ENCODE measurements at places on chromosomes 2 and 18.

DNA sequence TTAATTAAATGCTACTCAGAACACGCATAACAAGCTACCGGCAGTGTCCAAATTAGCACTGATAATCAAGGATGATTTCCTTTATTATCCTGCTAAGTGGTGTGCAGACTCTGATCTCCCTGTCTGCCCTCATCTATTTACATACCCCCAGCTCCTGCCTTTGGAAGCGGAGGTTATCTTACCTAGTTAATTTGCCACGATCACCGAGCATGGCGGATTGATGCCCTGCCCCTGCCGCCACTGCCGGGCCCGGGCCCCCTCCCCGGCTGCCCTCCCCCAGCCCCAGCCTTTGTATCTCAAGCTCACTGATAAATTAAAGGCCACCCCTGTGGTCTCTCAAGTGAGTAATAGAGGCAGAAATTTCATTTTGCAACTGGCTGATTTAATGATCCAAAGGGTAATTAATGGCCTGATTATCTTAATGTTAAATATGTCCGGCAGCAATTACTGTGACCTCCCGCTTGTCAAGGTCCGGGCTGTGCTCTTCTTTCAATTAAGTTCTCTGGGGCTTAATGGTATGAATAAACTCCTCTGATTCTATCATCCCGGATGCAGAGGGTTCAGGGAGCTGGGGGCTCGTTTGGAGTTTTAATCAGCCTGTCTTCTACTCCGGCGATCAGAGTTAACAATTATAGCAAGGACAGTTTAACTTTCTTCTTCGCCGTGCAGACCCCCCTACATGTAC lies 113.4 kb downstream of the GBX2 start:
- no peak for DNase-seq

GRCh38 chr2:104664672-104665071 lies 189.2 kb upstream of the POU3F3 start:
- DNase-seq: no peak

DNA sequence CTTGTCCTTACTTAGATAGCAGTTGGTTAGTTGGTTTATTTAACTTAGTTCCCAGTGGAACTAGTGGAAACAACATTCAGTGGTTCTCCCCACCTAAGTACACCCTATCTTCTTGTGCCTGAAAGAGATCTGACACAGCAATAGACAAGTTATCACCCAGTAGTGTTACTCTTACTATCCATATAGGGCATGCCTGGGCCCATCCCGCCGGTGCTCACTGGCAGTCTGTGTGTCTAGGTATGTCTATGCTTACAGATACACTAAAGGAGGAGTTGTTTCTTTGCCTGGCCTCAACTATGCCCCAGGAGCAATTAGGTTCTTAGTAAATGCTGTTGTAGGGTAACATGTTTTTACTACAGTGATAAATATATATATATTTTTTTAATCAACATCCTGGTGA lies 12.0 kb upstream of the NRP2 start:
- no peak for DNase-seq

DNA sequence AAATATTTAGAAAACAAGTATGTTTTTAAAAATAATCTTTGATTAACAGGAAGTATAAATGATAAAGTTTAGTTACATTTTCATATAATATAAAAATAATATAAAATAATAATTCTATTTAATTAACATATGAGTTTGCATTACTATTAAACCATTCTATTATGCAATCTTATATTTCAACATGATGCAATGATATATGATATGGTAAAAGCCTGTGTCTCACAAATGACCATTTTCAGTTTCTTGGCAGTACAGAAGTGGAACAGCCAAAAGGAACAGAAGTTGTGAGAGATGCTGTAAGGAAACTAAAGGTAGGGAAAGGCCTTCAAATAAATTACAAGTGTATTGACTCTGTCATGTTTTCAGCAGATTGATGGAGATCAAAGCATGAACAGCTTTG lies 230.8 kb downstream of the GULP1 start:
- DNase-seq: no peak

GRCh38 chr2:220365023-220365422 lies 737.6 kb downstream of the SLC4A3 start:
- no peak for DNase-seq

- no peak for DNase-seq
Observed at GRCh38 chr2:62038975-62039771, 133.7 kb downstream of the COMMD1 start.

DNA sequence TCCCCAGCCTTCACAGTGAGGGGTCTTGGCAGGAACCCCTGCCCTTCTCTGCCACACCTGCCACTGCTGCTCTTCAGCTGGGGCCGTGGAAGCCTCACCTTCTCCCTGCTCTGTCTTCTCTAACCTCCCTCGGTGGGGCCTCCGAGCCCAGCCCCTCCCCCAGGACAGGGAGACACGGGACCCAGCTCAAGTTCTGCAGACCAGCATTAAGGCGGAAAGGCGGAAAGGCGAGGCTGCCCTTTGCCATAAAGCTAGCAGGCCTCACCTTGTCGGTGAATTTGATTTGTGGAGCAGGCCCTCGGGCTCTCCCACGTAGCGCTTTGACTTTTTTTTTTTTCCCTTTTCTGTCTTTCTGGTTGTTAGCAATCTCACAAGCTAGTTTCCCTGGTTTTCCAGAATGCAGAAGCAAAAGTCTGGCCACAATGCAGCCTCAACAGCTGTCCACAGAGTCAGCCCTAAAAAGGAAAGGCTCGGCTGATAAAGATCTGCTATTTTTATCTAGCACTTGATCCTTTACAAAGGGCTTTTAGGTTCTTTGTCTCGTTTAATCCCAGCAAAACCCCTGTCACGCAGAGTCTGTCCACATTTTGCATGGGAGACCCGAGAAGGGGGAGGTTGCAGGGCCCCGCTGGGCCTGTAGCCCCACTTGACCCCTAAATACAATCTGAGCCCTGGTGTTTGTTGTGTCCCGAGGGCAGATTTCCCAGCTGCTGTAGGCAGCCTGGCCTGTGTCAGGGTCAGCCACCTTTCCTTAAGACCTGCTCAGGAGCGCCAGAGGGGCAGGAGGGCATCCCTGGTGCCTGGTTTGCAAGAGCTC lies 6.0 kb downstream of the ITM2C start:
- DNase-seq: no peak

DNA sequence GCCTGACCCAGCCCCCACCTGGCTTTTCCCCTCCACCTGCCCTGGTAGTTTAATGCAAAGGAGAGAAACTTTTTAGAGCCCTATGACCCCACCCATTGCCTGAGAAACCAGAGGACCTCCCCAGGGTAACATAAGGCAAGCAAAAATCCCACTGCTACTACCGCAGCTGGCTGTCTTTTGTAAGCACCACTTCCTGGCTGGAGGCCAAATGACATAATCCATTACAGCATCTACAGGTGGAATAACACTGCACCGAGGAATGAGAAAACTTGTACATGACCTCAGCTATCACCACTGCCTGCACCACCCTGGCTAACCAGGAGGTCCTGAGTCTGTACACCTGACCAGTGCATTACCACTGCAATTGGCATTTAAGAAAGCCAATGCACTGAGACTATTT lies 149.6 kb upstream of the GALNT5 start:
- no peak for DNase-seq

DNA sequence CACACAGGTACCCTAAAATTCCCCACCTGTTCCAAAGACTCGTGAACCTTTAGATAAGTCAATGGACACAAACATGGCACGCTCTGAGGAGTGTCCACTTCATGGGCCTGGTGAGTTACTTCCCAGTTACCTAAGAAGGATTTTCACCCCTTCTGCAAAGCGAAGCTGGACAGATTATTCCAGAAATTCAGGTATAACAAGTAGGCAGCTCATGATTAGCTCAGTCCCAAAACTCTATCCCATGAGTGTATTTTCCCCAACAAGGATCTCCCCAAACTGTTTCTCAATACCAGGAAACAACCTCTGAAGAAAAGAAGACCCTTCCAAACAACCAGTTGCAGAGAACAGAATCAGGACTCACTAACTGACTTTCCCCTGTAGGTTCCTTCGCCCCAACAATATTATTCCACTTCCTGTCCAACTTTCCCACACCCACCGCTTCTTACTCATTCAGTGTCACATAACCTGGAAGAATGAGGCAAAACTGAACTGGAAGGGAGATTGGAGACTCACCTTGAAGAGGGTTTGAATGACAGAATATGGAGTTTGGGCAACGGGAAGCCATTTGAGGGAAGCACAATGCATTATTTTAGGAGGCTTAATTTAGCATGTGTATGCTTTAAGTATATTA lies 120.1 kb downstream of the ANTXR1 start:
- no peak for DNase-seq

GRCh38 chr2:2491964-2492363 lies 160.9 kb upstream of the MYT1L start:
- DNase-seq: no peak

GRCh38 chr2:120936476-120937334 lies 201.0 kb downstream of the GLI2 start:
- DNase-seq: no peak

DNA sequence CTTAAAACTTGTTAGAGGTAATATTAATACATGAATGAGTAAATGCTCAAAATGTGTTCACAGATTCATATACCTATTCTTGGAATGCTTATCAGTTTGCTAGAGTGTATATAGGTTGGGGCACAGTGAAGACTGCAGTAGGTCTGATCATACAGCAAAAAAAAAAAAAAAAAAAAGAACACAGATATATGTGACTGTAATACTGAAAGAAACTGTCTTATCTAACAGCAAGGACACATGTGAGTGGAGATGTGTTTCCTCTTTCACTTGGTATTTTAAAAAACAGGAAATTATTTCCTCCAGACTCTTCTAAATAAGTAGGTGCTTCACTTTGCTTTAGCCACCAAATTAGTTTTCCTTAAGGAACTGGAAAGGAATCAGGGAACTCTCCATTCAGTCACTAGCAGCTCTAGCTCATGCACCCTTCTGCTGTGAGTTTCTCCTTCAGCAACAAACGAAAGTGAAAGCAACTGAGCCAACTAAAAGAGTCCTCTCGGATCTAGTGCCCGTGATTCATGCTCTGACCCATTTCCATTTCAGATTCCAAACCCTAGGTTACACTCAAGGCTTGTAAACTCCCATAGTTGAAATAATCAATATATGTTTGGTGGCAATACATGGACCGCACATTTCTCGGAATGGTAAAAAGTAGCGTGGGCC lies 98.5 kb downstream of the DSEL start:
- DNase-seq: no peak

GRCh38 chr18:6666012-6666685 lies 63.4 kb upstream of the ARHGAP28 start:
- no peak for DNase-seq

DNA sequence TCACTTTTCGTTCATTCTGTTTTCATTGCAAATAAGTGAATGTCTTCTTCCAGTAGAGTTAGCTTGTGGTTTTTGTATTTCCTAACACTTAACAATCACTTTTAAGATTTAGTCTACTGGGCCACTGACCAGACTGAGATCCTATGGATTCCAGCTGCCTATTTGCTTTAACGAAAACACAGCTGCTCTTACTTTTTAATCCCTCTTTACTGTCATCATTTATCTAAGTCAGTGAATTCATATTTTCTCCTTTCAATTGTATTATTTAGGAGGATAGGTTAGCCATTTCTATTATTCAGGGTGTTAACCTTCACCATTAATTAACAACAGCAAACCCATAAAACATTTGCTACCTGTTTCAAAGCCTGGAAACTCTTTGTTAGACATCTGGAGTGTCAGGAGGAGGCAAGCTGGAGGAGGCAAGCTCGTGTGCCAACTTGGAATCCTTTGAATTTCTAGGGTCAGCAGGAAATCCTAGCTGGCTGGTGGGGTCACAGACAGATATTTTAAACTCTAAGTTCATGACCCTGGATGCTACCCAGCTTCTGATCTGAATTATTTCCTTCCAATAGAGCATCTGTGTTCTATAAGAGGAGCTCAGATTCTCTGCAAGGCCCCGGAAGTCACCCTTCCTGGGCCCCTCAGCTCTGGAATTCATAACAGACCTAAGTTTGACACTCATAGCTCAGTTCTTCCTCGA lies 385.3 kb downstream of the RBM43 start:
- DNase-seq: no peak

DNA sequence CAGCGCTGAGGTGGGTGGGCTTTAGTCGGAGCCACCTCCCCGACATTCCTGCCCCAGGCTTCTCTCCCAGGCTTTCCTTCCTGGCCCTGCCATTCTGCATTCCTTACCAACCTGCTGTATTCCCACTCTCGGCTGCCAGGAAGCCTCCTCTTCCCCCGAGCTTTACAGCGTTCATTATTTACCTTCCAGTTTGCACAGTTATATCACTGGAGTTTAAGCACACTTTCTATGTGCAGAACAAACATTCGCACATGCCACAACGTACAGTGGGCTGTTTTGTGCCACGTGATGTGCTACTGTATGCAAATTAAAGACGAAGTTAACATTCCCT lies 246.3 kb downstream of the SOX11 start:
- no peak for DNase-seq

GRCh38 chr2:55490554-55490953 lies 29.0 kb upstream of the CFAP36 start:
- no peak for DNase-seq

DNA sequence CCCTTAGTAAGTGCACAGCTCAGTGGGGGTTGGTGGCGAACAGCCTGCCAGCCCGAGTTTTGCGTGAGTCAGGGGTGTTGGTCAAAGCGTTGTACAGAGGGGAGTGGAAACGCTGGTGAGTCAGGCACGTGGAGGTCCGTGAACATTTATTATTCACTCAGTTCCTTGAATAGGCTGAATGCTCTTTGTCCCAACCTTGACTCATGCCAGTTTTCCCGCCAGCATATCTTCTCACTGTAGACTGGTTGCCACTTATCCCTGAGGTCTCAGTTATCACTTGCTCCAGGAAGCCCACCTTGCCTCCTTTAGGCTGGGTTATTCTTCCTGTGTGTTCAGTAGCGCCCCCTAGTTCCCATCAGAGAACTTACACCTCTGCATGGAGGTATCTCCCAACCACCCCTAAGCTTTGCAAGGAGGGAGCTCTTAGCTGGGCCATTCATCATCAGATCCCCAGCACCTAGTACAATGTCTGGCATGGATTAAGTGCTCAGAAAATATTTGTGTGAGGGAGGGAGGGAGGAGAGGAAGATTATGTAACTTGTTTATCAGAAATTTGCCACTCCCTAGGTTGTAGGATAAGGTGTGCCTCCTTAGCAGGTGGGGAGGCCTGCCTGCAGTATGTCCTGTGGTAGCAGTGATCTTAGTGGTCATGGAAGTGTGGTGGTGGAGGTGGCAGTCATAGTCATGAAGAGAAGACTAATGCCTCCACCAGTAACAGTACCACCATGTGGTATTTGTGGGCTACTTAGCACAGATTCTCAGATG lies 72.1 kb downstream of the CABLES1 start:
- DNase-seq: no peak

- DNase-seq: no peak
Observed at GRCh38 chr2:195649629-195650190, 7.3 kb upstream of the SLC39A10 start.

DNA sequence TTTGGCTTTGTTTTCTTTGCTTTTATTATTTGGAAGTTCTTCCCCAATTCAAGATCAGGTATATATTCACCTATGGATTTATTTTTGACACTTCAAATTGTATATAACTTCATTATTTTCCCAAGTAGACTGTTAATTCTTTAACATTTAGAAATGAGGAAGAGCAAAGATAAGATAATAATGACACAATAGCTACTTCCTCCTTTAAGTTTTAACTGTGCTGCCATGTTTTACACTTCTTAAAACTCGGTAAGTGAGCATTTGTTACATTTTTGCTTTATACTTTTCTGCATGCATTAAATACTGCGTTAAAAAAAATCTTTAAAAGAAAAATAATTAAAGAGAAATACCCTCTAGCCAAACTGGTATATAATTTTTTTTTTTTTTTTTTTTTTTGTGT lies 32.5 kb downstream of the SLC66A3 start:
- DNase-seq: no peak
